ENCODE measurements at places on chromosomes 6 and 20.

DNA sequence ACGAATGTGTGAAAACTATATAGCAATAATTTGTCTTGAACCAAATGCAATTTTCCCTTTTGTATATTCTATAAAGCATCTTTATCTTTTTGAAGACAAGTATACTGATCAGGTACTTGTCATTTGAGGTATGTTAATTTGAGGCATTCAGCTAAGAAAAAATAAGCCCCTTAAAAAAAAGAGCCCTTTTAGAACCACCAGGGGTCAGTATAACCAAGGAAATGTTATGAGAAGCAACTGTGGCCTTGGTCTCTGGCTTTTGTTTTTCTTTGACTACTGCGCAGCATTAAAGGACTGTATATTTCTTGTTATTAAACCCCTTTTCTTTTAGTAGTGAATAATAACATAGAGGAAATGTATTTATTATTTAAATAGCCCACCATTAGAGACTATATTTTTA is 43.1 kb downstream of the CD109 start:
- no peak for DNase-seq

- no peak for DNase-seq
Measured at GRCh38 chr6:82268301-82268846, 20.8 kb upstream of the IBTK start.

DNA sequence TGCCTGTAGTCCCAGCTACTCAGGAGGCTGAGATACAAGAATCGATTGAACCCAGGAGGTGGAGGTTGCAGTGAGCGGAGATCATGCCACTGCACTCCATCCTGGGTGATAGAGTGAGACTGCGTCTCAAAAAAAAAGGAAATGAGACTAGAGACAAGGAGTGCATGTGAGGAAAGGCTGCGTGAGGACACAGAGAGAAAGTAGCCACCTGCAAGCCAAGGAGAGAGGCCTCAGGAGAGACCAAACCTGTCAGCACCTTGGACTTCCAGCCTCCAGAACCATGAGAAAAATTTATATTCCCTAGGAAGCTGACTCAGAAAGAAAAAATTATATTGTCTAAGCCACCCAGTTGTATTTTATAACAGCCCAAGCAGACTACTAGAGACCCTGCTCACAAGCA is 7.4 kb upstream of the BEND3 start:
- no peak for DNase-seq

DNA sequence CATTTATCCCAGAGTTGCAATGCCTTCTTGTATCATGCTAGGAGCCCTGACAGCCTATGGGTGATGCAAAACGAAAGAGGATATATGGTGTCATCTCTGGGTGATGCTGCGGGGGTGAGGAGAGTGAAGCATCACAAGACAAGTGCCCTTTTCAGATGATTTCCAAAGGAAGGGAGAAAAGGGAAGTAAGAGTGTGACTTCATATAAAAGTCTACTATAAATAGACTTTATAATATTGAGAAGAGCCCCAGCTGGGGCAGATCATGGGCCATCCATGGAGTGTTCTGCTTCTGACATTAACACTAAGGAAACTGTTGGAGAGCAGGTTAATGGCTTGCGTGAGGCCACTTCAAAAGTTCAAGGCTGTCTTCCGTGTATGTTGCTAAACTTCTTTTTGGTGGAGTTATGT is 4.4 kb downstream of the CD83 start:
- no peak for DNase-seq

GRCh38 chr6:15116889-15117288 is 129.0 kb upstream of the JARID2 start:
- DNase-seq: no peak

GRCh38 chr6:11381801-11382513 is 149.5 kb upstream of the NEDD9 start:
- DNase-seq: peak; percentile 27

DNA sequence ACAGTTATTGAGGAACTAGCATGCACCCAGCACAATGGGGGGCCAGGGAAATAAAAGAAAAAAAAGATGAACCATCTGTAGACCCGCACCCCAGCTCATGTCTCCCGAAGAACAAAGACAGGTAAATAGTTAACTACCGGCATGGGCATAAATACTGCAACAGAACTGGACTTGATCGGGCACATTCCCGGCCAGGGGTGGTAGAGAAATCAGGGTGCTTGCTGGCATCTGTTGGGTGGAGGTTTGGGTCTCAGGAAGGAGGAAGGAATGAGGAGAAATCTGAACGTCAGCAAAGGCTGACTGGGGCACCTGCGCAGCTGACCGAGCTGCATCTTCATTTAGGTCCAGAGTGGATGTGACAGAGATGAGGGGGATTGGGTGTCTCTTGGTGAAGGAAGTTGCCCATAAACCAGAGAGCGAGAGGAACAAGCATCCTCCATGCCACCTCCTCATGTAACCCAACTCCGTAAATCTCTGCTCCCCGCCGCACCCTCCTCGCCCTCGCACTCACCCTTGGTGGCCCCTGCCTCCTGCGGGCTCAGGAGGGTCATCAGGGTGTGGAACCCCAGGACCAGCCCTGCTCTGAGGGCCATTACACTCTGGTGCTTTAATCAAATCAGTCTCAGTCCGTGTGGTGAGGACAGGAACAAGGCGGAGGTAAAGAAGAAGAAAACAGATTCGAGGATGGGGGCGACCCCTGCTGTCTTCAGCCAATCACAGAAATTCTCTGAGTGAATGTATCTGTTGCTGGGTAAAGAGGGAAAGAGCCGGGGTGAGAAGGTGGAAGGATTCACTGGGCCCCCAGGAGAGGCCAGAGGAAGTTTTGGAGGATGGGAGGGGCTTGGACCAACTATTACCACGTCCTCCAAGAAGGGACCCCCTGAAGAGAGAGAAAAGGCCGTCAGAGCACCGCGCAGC is at the start of gene HLA-DOA:
HLA-DOA (minus strand) TSS at position 648 of the 918 bp plus-strand sequence.
- no peak for DNase-seq

DNA sequence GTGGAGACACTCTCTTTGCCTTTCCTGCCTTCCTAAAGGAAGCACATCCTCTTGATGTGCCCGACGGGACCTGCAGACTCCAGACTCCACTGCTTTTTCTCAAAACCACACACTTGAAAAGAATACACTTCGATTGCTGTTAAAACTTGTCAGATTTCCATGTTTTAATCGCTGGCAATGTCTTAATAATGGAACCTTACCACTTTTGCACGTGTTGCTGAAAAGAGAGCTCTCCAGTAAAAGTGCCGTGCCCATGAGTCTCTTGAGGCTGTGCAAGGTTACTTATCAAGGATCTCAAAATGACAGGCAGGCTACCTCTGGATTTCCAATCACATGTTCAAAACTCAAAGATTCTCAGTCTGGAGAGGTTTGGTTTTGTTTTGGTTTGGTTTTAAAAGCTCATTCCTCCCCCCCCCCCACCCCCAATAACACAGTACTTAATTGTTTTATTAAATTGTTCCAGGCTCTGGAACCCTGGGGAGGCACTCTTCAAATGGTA is 12.0 kb upstream of the TFAP2A start:
- no peak for DNase-seq

DNA sequence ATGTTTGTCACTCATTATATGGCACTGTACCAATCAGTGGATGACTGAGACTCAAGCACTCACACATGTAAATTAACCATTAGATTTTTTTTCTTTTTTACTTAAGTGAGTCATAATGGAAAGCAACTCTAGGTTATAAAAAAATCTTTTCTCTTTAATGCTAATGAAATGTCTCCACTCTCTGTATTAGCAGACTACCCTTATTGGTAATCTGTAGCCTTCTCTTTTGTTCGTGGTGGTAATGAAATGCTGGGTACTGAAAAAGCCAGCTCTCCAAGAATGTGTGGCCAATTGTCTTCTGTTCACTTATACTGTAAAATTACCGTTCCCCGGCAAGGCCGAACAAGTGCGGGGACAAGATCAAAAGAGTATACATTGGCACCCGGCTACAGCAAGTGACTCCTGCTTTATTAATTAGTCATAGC is 69.0 kb downstream of the AFG1L start:
- no peak for DNase-seq

Measured in stimulated activated CD4-positive, alpha-beta T cell treated with anti-CD3 and anti-CD28 coated beads, TNF-alpha, amount 100 ng/mL, for 24 hours (primary cell).